ENCODE measurements at places on chromosomes 2 and 18. TPM values are rescaled to one million over a fixed set of nuclear protein-coding genes. Genes with fewer than 3 reads are reported as not detected.

GRCh38 chr18:59266459-59266858, 6.8 kb downstream of the RAX start:
- no peak for DNase-seq

GRCh38 chr2:162063899-162064298, 10.1 kb downstream of the DPP4 start:
- DNase-seq, result no peak

DNA sequence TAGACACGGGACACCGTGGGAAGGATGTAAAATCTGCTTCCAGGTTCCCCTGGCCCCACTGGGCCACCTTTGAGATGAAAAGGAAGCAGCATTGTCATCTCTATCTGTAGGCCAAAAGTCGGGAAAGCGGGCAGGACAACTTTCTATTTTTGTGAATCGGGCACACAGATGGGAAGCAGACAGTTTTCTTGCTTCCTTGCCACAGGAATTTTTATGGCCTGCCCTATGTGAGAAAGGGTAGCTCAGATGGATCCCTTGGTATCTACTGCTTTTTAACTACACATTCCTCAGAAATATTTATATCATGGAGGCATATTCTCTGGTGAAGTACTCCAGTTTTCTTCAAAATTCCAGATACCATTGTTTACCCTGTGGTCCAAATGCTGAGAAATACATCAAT, 735.5 kb downstream of the CBLN2 start:
- peak; percentile 4 for DNase-seq

- no peak for DNase-seq
Observed at GRCh38 chr18:69002233-69002632, 204.4 kb downstream of the CCDC102B start.

DNA sequence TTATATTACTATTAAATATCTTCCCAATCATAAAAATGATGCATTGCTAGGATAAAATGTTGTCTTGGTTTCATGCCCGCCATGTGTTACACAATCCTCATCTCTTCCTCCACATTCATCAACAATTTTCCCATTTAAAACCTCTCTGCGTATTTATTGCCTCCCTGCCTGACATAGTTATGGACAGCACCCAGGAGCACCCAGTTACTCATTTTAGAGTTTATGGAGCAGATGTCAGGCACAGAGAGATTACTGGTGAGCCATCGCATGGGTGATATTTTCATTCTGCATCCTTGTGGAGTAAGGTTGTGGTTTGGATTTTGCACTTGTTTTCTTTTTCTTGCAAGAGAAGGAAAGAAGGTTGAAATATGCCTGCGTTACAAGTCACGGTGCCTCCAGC, 116.7 kb upstream of the NPAS2 start:
- DNase-seq, result peak; percentile 41

DNA sequence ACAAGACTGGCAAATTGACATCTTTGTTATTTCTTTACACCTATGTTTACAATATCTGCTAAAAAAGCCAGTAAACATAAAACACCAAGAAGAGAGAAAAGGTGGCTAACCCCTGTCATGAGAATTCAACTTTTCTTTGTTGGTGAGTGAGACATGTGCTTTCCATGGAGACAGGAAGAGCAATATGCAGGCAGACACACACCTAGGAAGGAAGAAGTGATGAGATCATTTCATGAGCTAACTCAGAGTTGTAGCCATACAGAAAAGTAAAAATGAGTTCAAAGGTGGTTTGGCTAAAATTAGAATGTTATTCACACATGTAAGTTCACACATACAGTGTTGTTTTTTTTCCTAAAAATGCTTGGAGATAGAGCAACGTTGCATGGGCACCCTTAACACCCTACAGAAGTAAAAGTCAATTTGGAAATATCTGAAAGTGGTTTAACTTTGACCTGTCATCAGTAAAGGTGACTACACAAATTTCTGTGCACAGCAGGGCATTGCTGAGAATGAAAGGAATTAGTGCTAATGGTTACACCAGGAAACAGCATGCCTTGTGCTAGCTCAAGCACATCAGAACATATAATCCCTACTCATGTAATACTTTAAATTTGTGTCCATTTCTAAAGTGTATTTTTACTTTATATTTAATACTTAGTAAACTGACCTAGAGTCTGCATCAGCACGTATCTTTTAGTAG, 557.6 kb downstream of the CBLN2 start:
- DNase-seq, result no peak

GRCh38 chr2:225429717-225430116, 30.2 kb downstream of the NYAP2 start:
- peak; percentile 17 for DNase-seq

GRCh38 chr18:64090876-64091275, 58.0 kb downstream of the LINC00305 start:
- DNase-seq, result no peak

DNA sequence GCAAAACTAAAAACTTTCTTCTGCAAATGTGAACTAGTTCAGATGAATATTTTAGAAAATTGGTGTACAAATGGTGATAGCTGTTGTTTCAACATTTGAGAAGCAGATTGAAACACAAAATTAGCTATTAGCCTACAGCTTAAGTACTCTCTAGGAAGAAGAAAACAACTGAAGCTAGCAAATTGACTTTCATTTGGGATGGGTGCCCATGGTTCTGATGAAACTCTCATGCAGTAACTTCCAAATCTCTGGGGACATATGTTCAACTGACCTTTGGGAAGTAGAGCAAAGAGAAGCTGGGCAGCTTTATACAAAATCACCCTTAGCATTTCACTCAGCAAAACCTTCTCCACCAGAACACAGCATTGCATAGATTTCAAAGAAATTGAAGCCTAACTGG, 119.0 kb downstream of the GALNT13 start:
- no peak for DNase-seq

DNA sequence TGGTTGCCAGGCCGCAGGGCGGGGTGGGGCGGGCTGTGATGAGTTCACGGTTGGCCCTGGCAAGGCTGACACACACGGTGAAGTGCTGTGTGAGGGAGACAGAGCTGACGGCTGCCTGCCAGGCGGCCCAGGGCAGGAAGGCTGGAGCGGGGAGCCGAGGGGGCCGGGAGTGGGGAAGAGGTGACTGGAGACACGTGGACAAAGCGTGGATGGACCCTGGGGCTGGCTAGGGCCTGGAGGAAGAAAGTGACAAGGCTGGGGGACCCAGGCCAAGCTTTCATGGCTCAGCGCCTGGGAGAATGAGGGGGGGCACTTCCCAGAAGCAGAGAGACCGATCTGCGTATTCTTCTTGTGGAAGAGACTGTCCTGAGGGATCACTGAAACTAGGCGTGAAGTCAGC, 123.2 kb downstream of the DYSF start:
- DNase-seq, result no peak

DNA sequence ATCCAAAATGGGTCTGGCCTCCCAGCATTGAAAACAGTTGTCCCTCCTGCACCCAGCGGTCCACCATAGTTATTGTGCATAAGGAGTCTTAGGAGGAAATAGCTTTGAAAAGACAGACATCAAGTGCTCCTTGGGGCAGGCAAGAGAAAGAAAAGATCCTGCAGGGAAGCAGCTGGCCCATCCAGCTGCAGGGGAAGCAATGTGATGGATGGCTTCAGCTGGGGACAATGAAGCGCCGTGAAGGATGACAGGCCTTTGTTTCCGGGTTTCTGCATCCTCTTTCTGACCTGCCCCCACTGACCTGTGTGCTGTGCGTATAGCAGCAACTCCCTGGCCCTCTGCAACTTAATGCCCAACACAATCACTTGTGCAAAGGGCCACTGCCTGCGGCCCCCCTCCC, 142.9 kb upstream of the NCKAP5 start:
- DNase-seq, result peak; percentile 39

GRCh38 chr2:73033142-73033765, 38.3 kb downstream of the SFXN5 start:
- DNase-seq, result peak; percentile 12

- DNase-seq, result no peak
Observed at GRCh38 chr2:63544017-63544627, 44.2 kb downstream of the WDPCP start.

DNA sequence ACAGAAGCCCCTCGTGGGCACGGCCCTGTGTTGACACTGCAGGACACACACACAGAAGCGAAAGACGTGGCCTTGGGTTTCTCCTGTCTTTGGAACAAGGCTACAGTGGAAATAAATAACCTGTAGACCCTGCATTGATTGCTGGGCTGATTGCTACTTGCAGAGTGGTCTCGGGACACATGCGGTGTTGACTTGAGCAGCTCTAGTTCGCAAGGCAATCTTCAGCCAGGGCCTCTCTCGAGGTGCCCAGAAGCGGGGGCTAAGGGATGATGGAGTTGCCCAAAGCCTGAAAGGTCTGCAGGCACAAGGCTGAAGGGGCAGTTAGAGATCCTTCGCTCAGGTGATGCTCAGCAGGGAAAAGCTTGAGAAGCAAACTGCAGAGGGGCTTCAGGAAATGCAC, 180.3 kb downstream of the SEPTIN10 start:
- no peak for DNase-seq

- DNase-seq, result no peak
Observed at GRCh38 chr2:72131916-72132841, 15.5 kb downstream of the CYP26B1 start.

- no peak for DNase-seq
Observed at GRCh38 chr2:7288484-7288883, 371.3 kb downstream of the RNF144A start.

- no peak for DNase-seq
Observed at GRCh38 chr2:10220902-10221391, 81.8 kb upstream of the HPCAL1 start.

GRCh38 chr2:219302412-219302968, 6.7 kb downstream of the PTPRN start:
- DNase-seq, result no peak

Gene SULT1C4
- 25.8 TPM for polyA plus RNA-seq

Gene SLC16A14
- 3.7 TPM for polyA plus RNA-seq

Gene CHST10
- 11.4 TPM for polyA plus RNA-seq

Gene SLC8A1
- 8.1 TPM for polyA plus RNA-seq

Gene FAM124B
- 10.2 TPM for polyA plus RNA-seq

Gene GLI2
- polyA plus RNA-seq, result 7.9 TPM

All from muscle of back (tissue), 13 donors.